ENCODE measurements at places on chromosomes 7 and 10. TPM values are rescaled to one million over a fixed set of nuclear protein-coding genes. Genes with fewer than 3 reads are reported as not detected.

Gene OPALIN
- total RNA-seq: not detected

DNA sequence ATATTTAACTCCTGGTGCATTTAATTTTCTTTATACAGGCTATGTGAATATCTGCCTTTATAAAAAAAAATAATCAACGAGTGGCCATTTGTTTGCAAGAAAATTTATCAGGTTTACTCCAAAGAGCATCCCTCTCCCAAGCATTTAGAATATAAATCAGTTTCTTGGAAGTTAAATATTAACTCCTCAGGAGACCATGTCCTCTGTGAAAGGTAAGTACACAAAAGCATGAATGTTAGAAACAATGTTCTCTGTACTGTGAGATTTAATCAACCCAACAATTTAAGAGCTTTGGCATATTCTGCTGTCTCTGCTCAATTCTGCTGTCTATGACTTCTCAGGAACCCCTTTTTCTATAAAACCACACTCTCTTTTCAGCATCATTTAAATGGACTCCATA, 119.3 kb upstream of the LAMB4 start:
- no peak overlapping the region for H3K4me3 ChIP-seq
- H3K36me3 ChIP-seq: no peaks in the 10 kb centered on the region
- H3K27ac ChIP-seq: no peak overlapping the region
- no peak for DNase-seq
- H3K27me3 ChIP-seq: no peaks in the 10 kb centered on the region
- H3K4me1 ChIP-seq: no peaks in the 10 kb centered on the region

DNA sequence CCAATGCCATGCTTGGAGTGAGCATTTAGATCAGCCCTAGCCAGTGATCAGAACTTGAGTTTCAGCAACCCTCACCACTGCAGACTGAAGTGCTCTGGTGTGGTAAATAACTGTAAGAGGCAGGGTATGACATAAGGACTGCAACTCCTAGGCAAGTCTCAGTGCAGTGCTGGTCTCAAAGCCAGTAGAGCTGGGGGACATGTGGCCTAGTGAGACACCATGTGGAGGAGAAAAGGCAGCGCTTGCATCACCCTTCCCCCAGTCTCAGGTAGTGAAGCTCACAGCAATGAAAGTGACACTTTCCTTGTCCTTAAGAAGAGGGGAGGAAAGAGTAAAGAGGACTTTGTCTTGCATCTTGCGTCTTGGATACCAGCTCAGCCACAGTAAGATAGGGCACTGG, 386.8 kb upstream of the POT1 start:
- no peaks in the 10 kb centered on the region for H3K36me3 ChIP-seq
- H3K27ac ChIP-seq: no peak overlapping the region
- no peaks in the 10 kb centered on the region for H3K4me1 ChIP-seq
- no peak for DNase-seq

DNA sequence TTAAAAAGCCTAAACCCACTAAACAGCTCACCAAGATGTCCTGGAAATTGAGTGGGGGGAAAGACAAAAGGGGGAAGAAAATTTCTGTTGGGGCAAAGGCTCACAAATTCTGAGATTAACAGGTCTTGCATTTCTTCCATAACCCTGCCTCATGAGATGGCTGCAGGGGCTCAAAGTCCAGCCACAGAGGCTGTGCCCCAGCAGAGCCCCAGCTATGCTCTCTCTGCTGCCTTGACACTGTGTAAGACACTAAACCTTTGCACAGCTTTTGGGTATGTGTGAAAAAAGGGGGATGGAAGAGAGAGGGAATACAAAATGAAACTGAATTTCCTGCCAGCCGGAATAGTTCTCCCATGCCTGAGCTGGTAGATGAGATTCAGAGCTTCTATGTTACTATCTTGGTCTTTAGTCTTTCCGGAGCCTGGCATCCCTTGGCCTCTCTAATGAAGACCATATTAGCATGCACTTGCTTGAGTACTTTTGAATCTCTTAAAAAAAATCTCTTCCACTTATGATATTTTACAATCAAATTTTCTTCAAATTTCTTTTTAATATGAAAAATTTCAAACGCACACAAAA, 240.0 kb upstream of the IMMP2L start:
- no peaks in the 10 kb centered on the region for H3K27me3 ChIP-seq
- H3K4me1 ChIP-seq: no peaks in the 10 kb centered on the region
- no peak overlapping the region for H3K4me3 ChIP-seq
- H3K27ac ChIP-seq: no peak overlapping the region

- peaks cover 4% of the 10 kb centered on the region for H3K4me1 ChIP-seq
- H3K4me3 ChIP-seq: no peak overlapping the region
- H3K27me3 ChIP-seq: no peaks in the 10 kb centered on the region
Measured at GRCh38 chr10:43199088-43199683, 60.9 kb downstream of the CSGALNACT2 start.

Gene NODAL
- total RNA-seq: not detected

All from CD4-positive, alpha-beta memory T cell (primary cell).